ENCODE measurements at places on chromosomes 4 and X.

GRCh38 chrX:22559506-22559905 is 286.8 kb downstream of the CBLL2 start:
- DNase-seq = no peak

- no peak for DNase-seq
Observed at GRCh38 chr4:99390055-99390454, 37.5 kb upstream of the ADH1C start.

GRCh38 chr4:172688534-172688933 is 480.1 kb upstream of the GALNT7 start:
- no peak for DNase-seq

DNA sequence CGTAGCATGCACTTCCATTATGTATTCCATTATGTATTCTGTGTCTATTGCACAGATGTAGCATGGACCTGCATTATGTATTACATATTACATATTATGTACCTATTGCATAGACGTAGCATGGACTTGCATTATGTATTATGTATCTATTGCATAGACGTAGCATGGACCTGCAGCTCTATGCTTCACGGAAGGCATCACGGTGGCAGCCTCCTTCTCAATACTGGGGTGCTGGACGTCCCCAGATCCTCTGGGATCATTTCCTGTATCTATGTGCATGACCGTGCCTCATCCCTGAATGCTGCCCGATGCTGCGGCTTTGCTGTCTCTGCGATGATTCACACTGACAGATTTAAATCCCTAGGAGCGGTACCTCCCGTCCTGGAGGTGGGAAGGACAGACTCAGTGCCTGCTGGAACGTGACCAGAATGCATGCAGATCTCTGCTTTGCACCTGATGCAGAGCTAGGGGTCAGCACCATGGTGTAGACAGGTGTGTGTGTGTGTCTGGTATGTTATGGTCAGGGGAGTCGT is 317.5 kb downstream of the DHRSX start:
- DNase-seq = no peak

GRCh38 chr4:57055886-57056285 is 54.3 kb downstream of the IGFBP7 start:
- no peak for DNase-seq

DNA sequence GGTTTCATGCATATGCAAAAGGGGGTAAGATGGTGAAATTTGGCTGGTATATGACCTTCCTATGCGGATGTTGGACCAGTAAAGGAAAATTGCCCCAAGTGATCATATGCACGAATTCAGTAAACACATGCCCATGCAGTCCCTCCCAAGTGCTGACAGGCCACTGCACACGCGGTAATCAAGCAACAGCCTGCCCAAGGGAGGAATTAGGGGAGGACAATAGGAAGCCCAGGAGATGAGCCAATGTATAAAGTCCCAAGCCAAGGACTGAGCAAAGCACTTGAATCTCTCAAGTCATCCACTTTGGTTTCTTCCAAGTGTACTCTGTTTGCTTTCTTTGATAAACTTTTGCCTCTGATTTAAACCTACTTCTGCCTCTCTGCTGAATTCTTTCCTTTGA is 21.1 kb downstream of the MAGEB16 start:
- DNase-seq = no peak

GRCh38 chr4:152563209-152563608 is 27.3 kb upstream of the FBXW7 start:
- DNase-seq = no peak

GRCh38 chr4:15488136-15488535 is 18.5 kb downstream of the CC2D2A start:
- DNase-seq = no peak

- no peak for DNase-seq
Observed at GRCh38 chr4:121344098-121344497, 36.7 kb downstream of the QRFPR start.

GRCh38 chr4:101846550-101846949 is 56.0 kb downstream of the BANK1 start:
- DNase-seq = no peak

DNA sequence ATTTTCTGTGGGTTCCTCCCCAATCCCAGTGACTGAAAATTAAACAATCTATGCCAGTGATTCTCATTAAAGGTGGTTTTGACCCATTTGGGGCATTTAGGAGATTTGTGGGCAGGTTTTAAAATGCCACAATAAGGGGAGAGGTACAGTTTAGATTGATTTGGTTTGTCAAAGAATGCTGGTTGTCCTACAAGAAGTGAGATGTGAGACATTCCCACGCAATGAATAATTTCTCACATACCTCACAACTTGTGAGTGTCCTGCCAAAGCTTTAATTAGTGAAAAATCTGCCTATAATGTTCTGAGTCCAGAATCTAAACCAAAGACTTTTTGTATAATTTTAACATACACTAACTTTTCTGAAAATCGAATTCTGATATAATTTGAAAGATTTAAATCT is 199.4 kb downstream of the MAPK10 start:
- no peak for DNase-seq

DNA sequence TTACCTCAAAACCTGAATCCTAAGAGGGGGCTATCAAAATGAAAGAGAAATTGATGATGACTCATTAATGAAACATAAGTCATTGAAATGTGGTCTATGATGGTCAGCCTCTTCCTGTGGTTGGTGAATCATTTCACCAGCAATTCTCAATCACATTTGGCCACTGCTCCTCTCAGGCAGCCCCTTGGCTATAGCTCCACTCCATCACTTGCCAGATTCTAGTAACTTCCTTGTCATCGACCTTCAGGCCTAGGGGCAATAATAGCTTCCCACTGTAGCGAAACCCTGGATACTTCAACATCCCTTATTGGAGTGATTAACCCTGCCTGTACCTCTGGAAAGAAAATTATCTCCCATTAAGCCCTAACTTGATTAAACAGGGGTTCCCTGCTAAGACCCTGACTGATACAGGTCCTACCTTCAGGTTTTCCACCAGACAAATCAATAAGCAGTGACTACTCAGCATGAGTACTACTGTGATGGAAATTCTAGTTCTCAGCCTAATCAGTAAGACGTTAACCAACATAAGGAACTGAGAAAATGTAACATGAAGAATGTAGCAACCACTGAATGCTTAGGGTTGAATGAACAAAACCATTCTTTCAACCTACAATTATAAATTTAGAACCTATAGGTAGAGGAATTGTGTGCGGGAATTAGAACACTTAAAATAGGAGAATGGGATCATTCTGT is 30.4 kb downstream of the ADH7 start:
- DNase-seq = no peak

- DNase-seq = no peak
Observed at GRCh38 chr4:19260346-19260745, 991.4 kb upstream of the SLIT2 start.

DNA sequence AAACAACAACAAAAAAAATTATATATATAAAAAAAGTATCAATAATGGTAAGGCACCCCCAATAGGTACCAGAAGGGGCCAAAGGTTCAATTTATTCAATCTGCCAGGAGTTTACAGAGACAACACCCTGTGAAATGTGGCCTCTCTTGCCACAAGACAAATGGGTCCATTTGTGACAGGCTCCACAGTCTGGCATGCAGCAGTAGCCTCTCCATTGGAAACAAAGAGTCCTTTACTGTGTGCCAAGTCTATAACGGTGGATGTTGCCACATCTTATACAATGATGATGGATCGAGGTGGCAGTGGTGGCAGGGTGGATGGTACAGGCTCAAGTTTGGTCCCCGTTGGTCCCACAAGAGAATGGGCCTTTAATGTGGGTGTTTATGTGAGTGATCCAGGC is 70.1 kb upstream of the SH3RF1 start:
- no peak for DNase-seq

GRCh38 chr4:56540826-56541225 is 35.2 kb downstream of the ARL9 start:
- DNase-seq = no peak

DNA sequence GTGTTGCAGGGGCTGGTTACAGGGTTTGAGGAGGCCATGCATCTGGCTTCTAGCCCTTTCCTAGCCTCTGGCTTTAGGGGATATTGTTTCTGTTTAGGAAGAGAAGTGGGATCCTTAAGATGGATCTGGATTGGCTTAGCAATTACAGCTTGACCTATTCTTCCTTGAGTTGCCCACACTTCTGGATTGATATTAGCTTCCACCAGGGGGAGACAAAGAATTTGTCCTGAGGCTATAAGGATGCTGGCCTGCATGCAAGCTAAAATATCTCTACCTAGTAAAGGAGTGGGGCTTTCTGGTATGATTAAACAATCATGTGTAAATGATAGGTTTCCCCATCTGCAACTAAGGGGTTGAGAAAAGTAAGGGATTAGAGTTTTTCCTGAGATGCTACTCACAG is 117.2 kb downstream of the TEX13C start:
- DNase-seq = no peak
